ENCODE measurements at places on chromosomes 13 and 19.

DNA sequence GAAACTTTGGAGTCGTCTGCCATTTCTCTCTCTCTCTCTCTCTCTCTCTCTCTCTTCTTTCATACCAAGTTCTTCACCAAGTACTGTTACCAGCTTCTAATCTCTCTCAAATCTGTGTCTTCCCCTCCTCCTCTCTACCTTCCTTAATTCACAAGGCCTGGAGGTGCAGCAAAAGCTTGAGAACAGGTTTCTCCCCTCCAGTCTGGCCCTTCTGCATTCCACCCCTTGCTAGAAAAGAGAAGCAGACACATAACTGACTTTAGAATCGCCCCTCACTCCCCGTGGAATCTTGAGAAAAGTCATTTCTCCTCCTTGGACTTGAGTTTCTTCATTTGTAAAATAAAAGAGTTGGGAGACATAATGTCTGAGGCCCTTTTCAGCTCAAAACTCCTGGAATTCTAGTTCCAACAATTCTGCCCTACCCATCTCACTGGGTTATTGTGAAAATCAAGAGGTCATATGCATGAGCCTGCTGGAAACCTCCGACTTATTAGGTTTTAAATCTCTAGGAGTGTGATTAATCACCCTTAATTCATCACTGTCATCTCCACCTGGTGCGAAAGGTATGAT lies 20.4 kb downstream of the AMER2 start:
- H3K36me3 ChIP-seq, result no peaks in the 10 kb centered on the region
- H3K4me1 ChIP-seq, result no peaks in the 10 kb centered on the region
- H3K27me3 ChIP-seq, result peaks cover 7% of the 10 kb centered on the region
- H3K27ac ChIP-seq, result no peak overlapping the region

DNA sequence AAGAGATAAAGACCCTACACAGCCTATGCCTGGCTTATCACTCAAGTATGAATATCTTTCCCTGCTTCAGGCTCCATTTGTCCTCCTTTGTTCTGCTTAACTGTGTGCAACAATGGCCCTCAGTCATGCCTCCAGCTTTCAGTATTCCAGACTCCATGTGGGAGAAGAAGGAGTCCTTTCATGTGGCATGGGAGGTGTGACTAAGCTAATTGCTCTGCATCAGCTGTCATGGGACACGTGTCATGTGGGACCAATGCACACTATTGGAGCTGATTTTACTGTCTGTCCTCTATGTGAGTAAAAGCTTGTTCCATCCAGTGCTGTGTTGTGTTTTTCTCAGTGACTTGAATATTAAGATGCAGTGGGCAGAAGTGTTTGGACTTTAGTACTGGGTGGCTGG lies 1198.3 kb downstream of the OLFM4 start:
- no peaks in the 10 kb centered on the region for H3K4me1 ChIP-seq
- H3K27ac ChIP-seq, result no peak overlapping the region

GRCh38 chr13:51542346-51543242 lies 41.7 kb upstream of the WDFY2 start:
- no peaks in the 10 kb centered on the region for H3K4me1 ChIP-seq
- no peak overlapping the region for H3K27ac ChIP-seq
- DNase-seq, result no peak
- H3K27me3 ChIP-seq, result no peaks in the 10 kb centered on the region
- H3K4me3 ChIP-seq, result no peak overlapping the region
- H3K36me3 ChIP-seq, result no peaks in the 10 kb centered on the region

GRCh38 chr13:66210677-66211076 lies 1019.5 kb downstream of the PCDH9 start:
- peak overlapping the region; percentile 80 for H3K27ac ChIP-seq
- H3K36me3 ChIP-seq, result no peaks in the 10 kb centered on the region
- peak; percentile 98 for DNase-seq

GRCh38 chr19:18513868-18514267 lies 8.0 kb downstream of the ELL start:
- no peaks in the 10 kb centered on the region for H3K27me3 ChIP-seq
- no peak for DNase-seq
- peaks cover 12% of the 10 kb centered on the region for H3K4me1 ChIP-seq
- no peaks in the 10 kb centered on the region for H3K36me3 ChIP-seq
- no peak overlapping the region for H3K4me3 ChIP-seq
- no peak overlapping the region for H3K27ac ChIP-seq

DNA sequence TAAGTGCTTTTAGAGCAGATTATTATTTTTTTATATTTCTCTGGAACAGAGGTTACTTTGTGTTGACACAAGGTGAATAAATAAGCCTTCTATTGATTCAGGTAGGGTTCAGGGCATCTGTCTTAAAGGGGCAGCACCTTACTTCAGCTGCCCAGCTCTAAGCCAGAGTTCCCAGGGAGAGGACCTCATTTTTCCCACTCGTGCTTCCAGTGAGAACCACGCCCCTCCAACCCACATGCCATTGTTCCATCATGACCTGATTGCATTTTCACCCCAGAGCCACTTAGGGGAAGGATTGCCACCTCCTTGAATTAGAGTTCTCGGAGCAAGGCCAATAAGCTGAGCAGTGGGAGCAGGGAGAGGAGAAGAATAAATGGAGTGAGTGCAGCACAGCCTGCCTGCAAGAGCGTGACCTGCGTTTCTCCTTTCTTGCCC lies 104.3 kb upstream of the FRY start:
- H3K27ac ChIP-seq, result no peak overlapping the region
- no peaks in the 10 kb centered on the region for H3K36me3 ChIP-seq
- no peak for DNase-seq
- no peaks in the 10 kb centered on the region for H3K27me3 ChIP-seq
- no peak overlapping the region for H3K4me3 ChIP-seq

GRCh38 chr13:76853481-76853880 lies 32.7 kb downstream of the KCTD12 start:
- H3K36me3 ChIP-seq, result no peaks in the 10 kb centered on the region
- no peak overlapping the region for H3K4me3 ChIP-seq
- peak overlapping the region; percentile 39 for H3K27ac ChIP-seq
- peaks cover 19% of the 10 kb centered on the region for H3K4me1 ChIP-seq
- DNase-seq, result peak; percentile 43

GRCh38 chr13:108961542-108962125 lies 332.2 kb downstream of the MYO16 start:
- no peaks in the 10 kb centered on the region for H3K36me3 ChIP-seq
- no peak overlapping the region for H3K4me3 ChIP-seq
- H3K4me1 ChIP-seq, result peaks cover 15% of the 10 kb centered on the region
- no peaks in the 10 kb centered on the region for H3K27me3 ChIP-seq
- no peak overlapping the region for H3K27ac ChIP-seq

- no peaks in the 10 kb centered on the region for H3K36me3 ChIP-seq
- H3K4me1 ChIP-seq, result no peaks in the 10 kb centered on the region
- no peaks in the 10 kb centered on the region for H3K27me3 ChIP-seq
- DNase-seq, result no peak
- H3K27ac ChIP-seq, result no peak overlapping the region
These were observed 169.3 kb downstream of the LHFPL6 start for GRCh38 chr13:39433651-39434050.

DNA sequence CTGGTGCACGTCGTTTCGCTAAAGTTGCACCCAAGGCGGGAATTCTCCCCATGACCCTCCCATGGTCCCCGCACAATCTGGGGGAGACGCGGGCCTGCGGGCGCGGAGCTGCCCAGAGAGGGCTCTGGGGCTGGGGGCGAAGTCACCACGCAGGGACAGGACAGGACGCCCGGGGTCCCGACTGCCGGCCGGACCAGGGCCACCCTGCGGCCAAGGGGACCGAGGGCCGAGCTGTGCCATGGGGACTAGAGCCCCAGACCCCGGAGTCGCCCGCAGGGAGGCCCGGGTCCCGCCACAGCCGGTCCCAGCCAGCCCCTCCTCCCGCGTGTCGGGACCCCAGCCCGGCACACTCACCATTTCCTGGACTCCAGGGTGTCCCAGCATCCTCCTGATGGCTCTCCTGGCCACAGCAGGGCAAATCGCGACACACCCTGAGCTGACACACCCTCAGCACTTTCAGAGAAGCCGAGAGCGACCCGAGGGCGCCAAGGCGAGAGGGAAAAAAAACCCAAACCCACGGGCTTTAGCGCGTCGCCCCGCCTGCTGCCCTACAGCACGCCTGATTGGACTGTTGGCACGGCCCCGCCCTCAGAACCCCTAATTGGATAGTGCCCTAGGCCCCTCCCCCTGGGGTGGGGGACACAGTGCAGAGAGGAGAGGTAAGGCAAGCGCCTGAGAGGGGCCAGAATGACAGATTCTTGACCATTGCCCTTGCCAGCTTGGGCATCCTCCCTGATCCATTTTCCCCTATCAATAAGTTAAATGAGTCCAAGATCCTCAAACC lies 28.6 kb downstream of the ZNF44 start:
- H3K4me3 ChIP-seq, result no peak overlapping the region
- no peak for DNase-seq
- no peaks in the 10 kb centered on the region for H3K4me1 ChIP-seq
- no peak overlapping the region for H3K27ac ChIP-seq

DNA sequence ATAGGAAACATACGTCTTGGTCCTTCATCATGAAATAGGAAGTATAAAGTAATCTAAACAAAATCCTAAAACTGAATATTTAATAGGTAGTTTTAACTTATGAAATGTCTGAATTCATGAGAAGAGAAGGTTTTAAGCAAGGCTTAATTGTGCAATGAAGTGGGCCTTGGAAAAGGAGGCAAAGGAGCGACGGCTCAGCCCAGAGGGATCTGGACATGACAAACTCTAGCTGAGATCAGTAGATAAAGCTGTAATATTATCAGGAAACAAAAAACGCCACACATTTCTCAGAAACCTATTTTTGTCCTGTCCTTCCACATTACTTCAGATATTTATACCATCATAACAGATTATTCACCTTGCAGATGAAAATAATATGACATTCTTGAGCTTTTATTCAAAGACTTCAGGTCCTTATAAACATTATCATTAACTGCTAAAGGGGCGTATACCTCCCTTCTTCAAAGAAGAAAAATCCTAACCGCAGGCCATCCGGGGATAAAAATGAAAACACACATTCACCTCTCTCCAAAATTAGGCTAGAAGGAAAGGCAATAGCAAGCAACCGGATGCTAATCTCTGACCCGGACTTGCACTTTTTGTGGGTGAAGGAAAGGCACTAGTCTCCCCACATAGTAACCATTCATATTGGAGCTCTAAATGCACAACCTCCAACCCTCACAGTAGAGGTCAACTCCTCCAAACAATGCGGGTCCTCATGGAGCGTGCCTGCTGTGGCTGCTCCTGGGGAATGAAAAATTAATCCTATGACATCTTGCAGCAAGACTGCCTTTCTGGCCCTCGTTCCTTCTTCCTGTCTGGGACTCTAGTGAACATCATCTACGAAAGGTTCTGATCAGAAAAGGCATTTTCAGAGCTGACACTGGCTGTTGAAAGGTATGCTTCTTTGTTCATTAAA lies 108.8 kb downstream of the TBC1D4 start:
- H3K4me1 ChIP-seq, result peaks cover 10% of the 10 kb centered on the region
- H3K27ac ChIP-seq, result no peak overlapping the region
- no peak overlapping the region for H3K4me3 ChIP-seq
- no peak for DNase-seq
- H3K27me3 ChIP-seq, result no peaks in the 10 kb centered on the region

DNA sequence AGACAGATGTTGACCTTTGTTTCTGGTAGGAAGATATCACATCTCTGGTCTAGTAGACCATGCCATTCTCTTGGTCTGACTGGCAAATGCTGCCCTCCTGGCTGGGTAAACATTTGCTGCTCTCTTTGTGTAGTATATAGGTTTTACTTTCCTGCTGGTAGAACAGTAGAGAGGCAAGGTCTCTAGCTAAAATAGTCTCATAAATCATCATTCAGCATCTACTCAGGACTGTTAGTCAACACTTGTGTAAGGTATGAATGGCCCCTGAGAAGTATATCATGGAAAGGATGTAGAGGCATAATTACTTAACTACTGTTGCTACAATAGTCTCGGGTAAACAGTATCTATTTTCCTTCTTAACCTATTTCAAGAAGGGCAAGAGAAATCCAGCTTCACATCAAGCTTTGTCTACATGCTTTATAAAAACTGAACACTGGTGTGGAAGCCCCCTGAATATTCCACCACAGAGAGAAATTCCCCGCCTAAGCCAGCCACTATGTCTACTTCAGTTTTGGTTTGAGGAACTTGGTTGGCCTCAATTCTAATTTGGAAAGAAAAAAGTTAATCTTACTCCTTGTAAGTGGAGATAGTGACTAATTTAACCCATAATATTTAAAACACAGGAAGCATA lies 18.4 kb upstream of the MYCBP2 start:
- H3K4me1 ChIP-seq, result no peaks in the 10 kb centered on the region
- no peak overlapping the region for H3K27ac ChIP-seq
- H3K27me3 ChIP-seq, result peaks cover 3% of the 10 kb centered on the region
- no peaks in the 10 kb centered on the region for H3K36me3 ChIP-seq
- no peak for DNase-seq

DNA sequence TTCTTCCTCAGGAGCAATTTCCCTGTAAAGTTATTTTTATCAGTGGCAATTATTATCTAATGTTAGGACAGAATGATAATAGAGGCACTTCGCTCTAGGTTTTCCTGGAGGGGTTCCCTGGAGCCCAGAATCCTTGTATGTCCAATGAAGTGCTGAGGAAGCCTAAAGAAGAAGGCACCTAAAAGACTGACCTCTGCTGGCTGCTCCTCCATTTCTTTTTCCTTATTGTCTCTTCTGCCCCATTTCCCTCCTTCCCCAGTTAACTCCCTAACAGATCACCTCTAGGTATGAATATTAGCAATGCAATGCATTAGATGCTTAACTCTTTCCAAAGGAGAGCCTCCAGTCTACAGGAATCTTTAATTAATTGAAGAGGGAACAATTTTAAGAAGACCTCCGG lies 985.4 kb downstream of the DIAPH3 start:
- no peak overlapping the region for H3K4me3 ChIP-seq
- no peaks in the 10 kb centered on the region for H3K36me3 ChIP-seq
- H3K4me1 ChIP-seq, result no peaks in the 10 kb centered on the region
- no peak overlapping the region for H3K27ac ChIP-seq
- H3K27me3 ChIP-seq, result no peaks in the 10 kb centered on the region
- no peak for DNase-seq

DNA sequence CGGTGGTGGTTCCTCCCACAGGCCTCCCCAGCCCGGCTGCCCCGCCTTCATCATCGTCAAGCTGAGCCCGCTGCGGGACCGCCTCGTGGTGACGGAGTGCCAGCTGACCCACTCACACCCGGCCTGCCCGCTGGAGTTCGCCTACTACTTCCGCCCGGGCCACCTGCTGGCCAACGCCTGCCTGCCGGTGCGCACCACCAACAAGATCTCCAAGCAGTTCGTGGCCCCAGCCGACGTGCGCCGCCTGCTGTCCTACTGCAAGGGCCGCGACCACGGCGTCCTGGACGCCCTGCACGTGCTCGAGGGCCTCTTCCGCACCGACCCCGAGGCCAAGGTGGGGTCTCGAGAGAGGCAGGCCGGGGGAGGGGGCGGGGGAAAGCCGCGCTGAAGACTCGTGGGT lies 12.0 kb downstream of the ZSWIM9 start:
- no peak overlapping the region for H3K4me3 ChIP-seq
- H3K27me3 ChIP-seq, result no peaks in the 10 kb centered on the region
- H3K4me1 ChIP-seq, result no peaks in the 10 kb centered on the region
- H3K36me3 ChIP-seq, result peaks cover 2% of the 10 kb centered on the region

All from astrocyte (in vitro differentiated cells and primary cell).